CD4-positive, alpha-beta T cell treated with Interleukin-15 for 1 hour (primary cell): ENCODE measurements at places on chromosomes 2 and 18.

DNA sequence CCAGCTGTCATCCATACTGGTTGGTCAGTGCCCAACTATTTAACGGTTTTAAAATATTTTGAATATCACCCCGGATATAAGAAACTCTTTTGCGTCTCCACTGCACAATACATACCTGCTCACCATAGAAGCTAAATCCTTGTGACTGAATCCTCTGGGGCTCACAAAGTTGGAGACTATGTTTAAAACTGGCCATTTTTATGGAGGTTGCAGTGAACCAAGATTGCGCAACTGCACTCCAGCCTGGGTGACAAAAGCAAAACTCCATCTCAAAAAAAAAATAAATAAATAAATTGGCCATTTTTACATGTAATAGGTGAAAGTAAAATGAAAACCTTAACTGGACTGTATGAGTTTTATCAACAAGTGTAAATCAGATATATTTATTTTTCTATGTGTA is 55.6 kb upstream of the TMEM17 start:
- DNase-seq, result no peak

- DNase-seq, result no peak
Measured at GRCh38 chr2:142858961-142859360, 18.5 kb upstream of the KYNU start.

DNA sequence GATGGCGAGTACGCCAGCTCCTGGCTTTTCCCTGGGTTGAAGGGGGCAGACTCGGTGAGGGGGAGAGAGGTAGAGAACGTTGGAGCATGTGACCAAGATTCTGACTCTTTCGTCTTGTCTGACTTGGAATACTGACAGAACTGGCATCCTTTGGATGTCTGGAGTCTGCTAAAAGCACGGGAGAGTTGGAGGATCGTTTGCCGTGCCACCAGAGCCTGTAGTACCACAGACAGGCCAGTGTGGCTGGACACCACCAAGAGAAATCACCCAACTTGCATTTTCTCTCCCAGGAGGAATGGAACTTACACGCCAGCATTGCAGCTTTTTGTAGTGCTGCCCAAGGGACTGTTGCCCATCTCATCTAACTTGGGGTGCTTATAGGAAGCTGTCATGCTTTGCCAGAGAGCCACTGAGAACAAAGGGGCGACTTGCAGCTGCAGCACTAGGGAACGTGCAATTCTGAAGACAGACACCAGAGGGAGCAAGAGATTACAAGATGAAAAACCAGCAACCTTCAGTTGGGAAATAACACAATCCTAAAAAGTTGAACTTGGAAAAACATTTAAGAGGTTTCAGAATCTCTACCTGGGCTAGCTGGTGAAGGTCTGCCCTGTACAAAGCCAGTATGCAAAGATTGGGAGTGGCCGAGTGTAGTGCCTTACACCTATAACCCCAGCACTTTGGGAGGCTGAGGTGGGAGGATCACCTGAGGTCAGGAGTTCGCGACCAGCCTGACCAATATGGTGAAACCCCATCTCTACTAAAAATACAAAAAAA is 24.1 kb downstream of the PSMG2 start:
- DNase-seq, result peak; percentile 35

DNA sequence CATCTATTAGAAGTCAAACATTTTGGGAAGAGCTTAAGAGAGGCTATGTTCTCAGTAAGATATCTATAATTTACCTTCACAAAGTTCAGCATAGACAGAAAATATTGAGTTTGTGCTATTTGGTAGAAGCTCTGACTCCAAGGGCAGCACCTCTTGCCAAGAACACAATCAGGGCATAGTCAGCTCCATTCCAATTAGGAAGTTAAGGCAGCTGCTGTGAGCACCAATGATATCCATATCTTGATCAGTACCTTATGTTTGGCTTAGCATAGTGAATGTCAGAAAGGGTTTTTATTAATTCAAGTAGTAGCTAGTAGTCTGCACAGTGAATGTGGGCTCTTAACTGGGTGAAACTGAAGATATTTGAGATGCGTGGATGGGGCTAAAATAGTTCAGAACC is 86.4 kb upstream of the SPRED2 start:
- no peak for DNase-seq

DNA sequence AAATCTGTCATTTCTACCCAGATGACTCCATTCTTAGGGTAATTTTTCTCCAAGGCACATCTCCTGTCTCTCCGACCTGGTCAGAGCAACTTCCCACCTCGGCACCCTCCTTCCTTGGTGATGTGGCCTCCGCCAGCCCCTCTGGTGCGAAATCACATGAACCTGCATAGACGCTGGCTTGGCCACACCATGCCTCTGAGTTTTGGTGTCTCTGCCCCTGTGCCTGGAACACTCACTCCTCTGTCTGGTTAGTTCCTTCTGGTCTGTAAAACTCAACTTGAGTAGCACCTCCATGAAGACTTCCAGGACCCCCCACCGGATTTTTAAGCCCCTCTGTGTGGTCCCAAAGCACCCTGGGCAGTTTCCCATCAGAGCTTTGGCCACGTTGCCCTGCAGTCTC is 83.2 kb upstream of the OTOS start:
- no peak for DNase-seq

DNA sequence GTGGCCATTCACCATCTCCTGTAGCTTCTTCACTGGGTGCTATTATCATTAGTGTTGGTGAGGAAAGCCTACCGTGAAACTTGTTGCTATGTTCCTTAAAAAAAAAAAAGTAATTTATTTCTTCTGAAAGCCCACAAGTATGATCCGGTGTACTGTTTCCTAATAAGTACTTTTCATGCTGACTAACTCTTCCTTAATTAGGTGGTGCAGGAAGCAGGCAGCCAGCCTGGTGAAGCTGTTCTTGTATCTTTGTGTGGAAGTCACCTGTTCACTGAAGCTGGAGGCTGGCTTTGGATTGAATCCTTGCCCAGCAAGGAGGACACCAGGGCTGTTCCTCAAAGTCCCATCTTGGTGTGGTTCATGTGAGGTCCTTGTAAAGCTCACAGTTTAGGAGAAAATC is 321.7 kb upstream of the THSD7B start:
- DNase-seq, result no peak
